ENCODE measurements at places on chromosomes 3 and 15.
A peak's percentile ranks its signal among the peaks of the same experiment; 100 is the strongest.

- no peak for DNase-seq
Observed at GRCh38 chr3:126556637-126557414, 1.9 kb downstream of the C3orf22 start.

DNA sequence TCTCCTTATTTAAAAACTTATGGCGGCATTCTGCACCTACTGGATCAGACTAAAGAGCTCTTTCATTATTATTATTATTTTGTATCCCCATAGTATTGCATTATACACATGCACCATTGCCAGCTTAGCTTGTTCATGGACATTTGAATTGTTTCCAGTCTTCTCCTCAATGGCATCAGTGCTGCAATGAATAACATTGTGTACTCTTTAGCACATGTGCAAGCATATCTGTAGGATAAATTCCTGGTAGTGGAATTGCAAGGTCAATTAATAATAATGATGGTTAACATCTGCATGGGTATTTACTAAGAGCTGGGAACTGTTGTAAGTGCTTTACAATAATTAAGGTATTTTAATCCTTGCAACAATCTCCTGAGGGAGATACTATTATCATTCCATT is 52.0 kb downstream of the AMOTL2 start:
- DNase-seq = no peak

DNA sequence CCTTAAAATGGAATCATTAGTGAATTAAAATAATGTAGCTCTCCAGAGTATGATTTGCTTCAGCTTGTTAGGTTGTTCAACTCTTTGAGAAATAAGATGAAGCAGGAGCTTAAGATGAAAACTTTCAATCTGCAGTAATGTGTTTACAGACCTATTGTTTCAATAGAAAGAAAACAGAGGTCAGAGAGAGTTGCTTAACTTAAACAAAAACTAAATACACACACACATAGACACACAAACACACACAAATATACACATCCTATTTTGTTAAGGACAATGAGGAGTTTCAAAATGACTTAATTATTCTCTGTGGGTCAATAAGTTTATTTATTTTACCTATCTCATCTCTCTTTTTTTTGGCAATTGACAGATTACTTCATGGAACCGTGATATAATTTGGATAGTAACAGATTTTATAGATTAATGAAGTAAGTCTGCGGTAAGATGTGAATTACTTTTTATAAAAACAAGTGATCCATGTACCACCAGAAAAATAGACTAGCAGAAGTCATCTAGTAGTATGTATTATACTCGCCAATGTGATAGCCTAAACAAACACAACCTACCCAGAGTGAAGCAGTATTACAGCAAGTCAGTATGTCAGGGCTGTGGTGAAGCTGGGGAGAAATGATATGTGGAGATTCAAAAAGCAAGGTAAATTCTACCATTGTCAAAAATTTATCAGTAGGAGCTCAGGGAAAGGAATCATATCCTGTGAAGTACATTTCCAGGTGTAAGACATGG is 76.7 kb upstream of the DCBLD2 start:
- DNase-seq = no peak

- DNase-seq = no peak
Observed at GRCh38 chr15:76359152-76359551, 22.6 kb downstream of the ISL2 start.

DNA sequence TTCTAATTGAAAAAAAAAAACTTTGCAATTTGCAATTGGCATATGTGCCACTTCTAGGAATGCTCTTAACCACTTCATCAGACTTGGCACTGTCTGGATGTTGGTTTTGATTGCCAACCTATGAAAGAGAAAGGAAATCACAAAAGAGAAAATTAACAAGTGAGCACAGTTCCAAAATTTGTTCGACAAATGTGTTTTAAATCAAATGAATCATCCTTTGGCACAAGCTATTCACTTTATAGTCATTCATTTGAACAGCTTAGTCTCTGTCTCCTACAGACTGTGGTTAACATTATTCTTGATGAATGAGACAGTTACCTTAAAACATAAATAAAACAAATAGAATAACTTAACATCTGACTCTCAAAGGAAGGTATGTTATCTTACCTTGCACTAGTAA is 265.0 kb downstream of the EPHA3 start:
- DNase-seq = peak; percentile 63

DNA sequence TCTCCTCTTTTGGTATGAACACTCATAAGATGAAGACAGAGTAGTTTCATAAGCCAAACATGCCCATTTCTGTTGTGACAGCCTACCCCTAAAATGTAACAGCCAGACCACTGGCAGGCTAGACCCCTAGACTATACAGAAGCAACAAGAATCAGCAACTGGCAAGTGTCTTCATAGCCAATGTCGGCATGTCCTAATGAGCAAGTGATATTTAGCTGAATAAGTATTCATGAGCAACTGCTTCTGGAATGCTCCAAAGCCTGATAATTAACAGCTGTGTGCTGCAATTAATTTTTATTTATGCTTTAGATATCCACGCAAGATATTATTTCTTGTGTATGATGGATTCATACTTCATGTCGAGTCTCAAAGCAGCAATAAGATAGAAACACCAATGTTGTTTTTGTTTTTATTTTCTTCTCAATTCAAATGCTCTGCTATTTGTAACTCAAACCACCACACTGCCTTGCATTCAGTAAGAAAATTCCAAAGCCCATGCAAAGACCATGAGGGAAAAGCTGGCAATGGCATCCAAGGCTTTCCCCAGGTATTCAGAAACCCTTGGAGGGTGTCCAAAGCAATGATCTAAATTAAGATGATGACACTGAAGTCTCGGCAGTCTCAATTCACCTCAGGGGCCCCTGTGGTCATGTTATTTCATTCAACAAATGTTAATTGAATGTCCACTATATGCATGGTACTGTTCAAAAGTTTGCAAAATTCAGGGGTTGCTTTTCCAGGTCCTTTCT is 167.7 kb upstream of the NECTIN3 start:
- DNase-seq = no peak

GRCh38 chr15:60407415-60407805 is 9.6 kb upstream of the ANXA2 start:
- peak; percentile 91 for DNase-seq

Data from HCEC 1CT (cell line).